Stimulated activated CD8-positive, alpha-beta memory T cell treated with anti-CD3 and anti-CD28 coated beads, Interleukin-4, amount 100 ng/mL, for 1 hour (primary cell): ENCODE measurements at places on chromosomes 16 and 17.

GRCh38 chr17:9766970-9767369 lies 24.4 kb downstream of the DHRS7C start:
- DNase-seq, result no peak

DNA sequence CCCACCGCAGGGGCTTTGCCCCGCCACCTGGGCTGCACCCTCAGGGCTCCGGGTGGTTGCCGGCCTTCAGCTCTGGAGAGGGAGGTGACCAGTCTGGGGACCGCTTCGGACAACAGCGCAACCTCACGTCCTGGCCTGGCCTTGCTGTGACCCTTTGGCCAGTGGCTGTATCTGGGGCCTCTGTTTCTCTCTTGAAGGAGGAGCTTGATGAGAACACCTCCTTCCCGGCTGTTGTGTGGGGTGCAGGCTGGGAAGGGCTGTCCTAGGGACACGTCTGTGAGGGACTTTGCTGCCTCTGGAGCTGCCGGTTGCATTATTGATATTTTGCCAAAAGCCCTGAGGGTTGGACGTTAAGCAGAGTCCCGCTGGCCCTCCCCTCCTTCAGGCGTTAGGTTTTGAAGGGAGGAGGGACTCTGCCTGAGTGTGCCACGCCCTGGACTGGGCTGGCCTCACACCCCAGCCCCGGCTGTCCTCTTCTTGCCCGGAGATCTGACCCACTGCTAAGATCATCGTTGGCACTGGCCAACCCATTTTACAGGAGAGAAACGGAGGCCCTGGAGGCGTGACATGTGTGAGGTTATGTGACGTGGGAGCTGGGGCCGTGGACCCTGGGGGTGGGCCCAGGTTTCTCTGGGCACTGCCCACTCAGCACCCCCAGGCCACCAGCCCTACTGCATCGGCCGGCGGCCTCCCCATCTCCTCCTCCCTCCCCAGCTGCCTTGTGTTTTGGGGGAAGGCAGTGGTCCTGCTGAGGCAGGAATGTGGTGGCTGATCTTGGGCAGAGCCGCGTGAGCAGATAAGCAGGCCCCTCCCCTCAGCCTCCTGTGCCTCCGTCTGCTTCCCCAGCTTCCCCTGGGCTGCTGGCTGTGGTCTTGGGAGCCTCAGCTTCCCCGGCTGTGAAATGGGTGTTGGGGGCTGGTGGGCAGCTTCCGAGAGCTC lies 8.5 kb downstream of the ZFPM1 start:
- DNase-seq, result no peak

- DNase-seq, result no peak
These were observed 164.6 kb downstream of the CPPED1 start for GRCh38 chr16:12639044-12639443.

- DNase-seq, result no peak
These were observed 23.2 kb downstream of the ZNF213 start for GRCh38 chr16:3158026-3158509.

DNA sequence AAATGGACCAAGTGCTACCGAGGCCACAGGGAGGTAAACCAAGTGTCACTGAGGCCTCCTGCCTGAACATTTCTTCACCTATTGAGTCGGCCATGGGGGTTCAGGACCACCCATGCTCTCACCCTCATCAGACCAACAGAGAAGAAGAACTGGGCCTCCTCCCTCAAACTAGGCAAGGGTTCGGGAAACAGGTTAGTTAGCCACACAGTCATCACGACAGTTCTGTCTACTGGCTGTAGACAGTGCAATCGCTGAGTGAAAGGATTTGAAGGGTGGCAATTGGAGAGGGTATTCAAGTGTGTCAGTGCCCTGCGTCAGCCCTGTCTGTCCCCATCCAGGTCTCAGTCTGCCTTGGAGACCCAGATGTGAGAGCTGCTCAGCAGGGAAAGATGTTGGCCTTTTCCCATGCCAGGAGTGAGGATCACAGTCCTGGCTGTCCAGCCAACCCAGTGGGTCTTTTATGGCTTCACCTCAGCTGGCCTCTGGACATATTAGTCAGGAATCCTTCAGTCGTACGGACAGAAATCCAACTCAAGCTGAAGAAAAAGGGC lies 19.9 kb downstream of the TBX2 start:
- no peak for DNase-seq

DNA sequence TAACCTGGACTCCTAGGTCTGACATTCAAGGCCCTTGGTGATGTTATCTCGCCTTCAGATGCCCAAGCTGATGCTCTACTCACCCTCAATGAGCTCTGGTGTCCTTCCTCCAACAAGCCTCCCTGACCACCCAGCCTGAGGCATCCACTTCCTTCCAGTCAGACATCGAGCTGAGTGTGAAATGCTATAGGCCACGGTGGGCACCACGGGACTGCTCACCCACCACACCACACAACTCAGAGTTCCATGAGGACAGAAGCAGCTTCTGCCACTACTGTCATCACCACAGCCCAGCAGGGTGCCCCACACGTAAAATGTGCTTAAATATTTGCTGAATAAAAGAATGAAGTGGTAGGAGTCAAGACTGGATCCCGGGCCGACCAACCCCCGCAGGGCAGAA lies 12.0 kb downstream of the CREBBP start:
- no peak for DNase-seq

DNA sequence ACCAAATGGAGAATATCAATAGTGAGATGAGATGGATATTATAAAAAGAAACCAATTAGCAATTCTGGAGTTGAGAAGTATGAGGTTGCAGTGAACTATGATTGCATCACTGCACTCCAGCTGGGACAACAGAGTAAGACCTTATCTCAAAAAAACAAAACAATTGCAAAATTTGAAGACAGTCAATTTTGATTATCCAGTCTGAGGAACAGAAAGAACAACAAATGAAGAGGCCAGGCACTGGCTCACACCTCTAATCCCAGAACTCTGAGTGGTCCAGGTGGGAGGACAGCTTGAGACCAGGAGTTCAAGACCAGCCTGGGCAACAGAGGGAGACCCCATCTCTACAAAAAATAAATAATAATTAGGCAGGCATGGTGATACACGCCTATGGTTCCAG lies 35.0 kb downstream of the USP32 start:
- DNase-seq, result no peak

- no peak for DNase-seq
These were observed 41.1 kb downstream of the TMEM132E start for GRCh38 chr17:34620458-34620857.

- no peak for DNase-seq
These were observed 117.7 kb downstream of the WSCD1 start for GRCh38 chr17:6187836-6188235.

GRCh38 chr17:46122486-46122871 lies 70.8 kb downstream of the KANSL1 start:
- no peak for DNase-seq

GRCh38 chr17:50590946-50591737 lies 30.6 kb downstream of the CACNA1G start:
- no peak for DNase-seq

DNA sequence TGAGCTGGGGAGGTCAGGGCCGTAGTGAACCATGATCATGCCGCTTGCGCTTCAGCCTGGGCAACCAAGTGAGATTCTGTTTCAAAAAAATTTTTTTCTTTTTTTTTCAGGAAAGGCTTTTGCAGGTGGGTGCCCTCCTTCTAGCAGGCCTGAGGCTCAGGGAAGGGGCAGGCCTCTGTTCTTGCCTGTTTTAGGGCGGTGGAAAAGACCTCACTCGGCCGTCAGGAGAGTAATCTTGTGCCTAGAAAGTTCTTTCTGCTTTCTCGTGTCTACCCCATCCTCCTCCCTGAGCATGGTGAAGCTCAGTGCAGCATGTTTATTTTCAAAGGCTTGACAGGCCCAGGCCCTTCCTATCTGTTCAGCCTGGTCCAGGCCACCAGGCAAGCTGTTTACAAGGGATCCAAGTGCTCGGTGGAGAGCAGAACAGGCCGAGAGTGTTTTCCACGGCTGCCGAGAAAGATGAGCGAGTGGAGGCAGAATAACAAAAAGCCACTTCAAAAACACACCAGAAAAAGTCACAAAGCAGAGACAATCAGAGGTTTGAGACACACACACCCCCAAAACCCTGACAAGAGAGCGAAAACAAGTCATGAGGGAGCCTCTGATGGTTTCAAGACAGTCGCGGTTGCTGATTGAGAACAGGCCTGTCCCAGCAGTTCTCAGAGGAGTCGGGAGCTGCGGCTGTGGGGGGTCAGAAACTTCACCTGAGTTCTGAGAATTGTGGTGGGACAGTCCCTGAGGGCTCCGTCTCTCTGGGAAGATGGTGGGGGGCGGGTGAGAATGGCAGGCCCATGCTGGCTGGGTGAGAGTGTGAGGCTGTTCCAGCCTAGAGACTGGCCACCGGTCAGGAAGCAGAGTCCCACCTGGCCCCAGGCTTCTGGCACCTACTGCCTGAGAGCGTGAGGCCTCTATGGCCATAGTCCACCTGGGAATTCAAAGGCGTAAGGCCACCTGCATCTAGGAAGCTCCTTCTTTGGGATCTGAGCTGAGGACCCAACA lies 37.5 kb upstream of the CCR7 start:
- DNase-seq, result no peak

- DNase-seq, result no peak
These were observed 32.6 kb downstream of the ERN1 start for GRCh38 chr17:64097196-64097936.

DNA sequence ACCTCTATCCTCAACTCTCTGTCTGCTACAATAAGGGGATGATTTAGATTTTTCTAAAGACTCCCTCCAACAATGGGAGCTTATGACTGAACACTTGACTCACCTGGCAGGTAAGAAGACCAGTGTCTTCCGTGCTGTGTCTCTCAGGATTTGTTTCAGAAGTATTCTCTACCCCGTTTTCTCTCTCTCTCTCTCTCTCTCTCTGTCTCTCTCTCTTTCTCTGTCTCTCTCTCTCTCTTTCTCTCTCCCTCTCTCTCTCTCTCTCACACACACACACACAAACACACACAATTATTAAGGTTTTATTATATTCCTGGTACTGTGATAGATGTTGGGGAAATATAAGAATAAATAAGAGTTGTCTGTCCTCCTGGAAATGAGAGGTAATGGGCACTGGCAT lies 263.9 kb downstream of the TOX3 start:
- DNase-seq, result no peak

DNA sequence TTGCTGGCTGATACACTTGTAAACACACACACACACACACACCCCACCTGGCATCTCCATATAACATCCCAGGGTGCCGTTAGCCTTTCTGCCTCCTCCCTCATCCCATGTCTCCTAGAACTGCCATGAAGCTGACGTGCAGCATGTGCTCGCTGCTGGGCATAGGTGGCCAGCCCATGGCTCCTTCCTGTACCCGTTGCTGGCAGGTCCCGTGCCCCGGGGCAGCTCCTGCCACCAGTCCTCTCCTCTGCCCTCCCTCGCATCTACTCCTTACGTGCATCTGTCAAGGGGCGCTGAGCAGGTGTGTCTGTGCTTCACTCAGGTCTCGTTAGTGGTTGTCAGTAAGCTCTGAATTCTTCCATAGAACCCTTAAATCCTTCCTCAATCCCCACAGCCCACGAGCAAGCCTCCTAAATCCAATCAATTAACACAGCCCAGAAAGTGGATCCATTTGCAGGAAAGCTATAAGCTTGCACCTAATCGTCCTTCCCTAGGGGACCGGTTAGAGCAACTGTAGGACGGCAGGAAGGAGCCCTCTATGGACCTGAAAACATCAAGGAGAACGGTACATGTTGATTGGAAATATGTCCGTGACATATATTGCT lies 218.1 kb upstream of the FOXF1 start:
- DNase-seq, result no peak

DNA sequence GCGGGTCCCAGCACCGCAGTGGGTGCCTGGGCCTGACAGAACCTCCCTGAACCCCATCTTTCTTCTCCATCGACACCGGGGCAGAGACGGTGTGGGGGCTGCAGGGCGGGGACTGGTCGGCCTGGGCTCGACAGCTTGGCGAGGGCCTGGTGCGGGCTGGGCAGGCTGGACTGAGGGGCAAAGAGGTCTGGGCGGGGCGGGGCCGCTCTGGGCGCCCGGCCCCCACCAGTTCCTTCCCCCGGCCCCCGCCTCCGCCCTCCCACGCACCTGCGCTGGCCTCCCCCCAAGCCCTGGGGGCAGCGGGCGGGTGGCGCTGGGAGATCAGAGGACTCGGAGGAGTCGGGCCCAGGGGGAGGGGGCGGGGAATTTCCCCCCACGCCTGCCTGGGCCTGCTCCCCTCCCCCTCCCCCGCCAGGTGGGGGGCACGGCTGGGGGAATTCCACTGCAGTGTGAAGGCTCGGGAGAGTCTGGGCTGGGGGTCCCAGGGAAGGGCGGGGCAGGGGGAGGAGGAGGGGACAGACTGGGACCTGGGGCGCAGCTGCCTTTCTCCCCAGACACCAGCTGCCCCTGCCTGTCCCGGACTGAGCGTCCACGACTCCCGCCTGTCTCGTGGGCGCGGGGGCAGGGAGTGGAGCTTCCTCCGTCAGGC lies 877 bp upstream of the KREMEN2 start:
- no peak for DNase-seq

DNA sequence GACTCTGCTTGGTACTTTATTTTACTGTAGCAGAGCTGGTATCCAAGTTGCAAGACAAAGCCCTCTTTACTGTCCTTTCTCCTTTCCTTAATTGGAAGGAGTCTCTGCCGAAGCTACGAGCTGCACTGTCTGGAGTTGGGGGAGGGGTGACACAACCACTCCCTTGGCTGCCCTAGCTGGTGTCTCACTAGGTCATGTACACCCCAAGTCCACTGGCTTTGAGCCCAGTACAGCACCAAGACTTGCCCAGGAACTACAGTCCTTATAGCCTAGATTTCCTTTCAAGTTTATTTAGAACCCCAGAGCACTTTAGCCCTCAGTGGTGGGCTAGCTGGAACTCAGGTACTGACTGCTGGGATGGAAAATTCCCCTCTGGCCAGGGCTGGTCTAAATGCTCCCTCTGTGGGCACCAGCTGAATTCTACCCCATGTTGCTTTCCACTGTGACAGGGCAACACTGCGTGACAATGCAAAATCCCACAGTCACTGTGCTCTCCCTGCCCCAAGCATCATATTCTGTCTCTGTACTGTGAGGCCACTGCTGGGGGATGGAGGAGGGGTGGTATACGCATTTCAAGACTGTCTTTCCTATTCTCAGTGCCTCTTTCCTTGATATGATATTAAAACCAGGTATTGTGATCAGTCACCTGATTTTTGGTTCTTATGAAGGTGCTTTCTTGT lies 18.4 kb downstream of the EFCAB5 start:
- no peak for DNase-seq

GRCh38 chr17:48637323-48638260 lies 11.4 kb upstream of the HOXB9 start:
- no peak for DNase-seq

- DNase-seq, result no peak
These were observed 1.8 kb upstream of the MIF4GD start for GRCh38 chr17:75272848-75273184.

- no peak for DNase-seq
These were observed 1.6 kb downstream of the DRC7 start for GRCh38 chr16:57696240-57696639.

DNA sequence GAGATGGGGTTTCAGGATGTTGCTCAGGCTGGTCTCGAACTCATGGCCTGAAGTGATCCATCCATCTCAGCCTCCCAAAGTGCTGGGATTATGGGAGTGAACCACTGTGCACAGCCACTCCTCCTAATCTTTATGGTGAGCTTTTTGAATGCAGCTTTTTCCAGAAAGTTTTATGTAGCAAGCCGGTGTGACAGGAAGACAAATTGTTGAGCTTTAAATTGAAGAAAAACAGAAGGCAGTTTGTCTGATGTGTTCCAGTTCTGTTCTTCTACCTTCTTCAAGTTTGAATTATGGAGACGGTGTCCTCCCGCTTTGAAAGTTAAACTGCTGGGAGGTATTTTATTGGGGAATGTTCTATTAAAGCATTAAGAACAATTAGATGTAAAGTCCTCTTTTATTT lies 177.1 kb downstream of the SNX29 start:
- DNase-seq, result no peak
